NCI-H1092 treated with DMSO at 0.1 percent for 48 hours (cell line): ENCODE measurements at places on chromosomes 4 and X.

- DNase-seq = no peak
Measured at GRCh38 chrX:82748906-82749505, 759.1 kb upstream of the POU3F4 start.

DNA sequence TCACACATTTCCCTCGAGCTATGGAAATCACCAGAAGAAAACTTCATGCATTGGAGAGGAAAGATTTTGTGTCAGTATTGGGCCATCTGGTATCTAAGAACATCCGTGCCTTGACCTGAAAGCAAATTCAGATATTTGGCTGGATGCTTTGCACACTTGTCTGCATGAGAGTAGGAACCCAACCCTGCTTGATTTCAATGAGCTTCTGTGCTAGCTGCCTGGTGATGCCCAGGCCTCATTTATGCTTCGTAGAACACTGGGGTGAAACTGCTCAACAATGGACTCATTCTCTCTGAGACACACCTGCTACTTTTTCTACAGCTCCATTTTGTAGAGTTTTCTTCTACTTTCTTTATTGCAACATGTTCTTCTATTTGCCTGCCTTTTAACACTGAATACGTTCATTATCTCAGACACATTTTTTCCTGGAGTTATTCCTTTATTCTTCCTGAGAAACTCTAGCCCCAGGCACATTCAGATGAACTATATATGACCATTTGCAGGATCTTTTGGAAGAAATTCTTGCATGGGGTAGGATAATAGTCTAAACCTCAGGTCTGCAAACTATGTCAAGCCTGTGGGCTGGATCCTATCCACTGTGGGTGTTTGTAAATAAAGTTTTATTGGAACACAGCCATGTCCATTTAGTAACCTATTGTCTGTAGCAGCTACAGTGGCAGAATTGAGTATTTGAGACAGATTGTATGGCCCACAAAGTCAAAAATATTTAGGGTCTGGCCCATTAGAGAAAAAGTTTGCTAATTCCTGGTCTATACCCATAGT is 83.8 kb upstream of the CLCN4 start:
- peak; percentile 11 for DNase-seq

DNA sequence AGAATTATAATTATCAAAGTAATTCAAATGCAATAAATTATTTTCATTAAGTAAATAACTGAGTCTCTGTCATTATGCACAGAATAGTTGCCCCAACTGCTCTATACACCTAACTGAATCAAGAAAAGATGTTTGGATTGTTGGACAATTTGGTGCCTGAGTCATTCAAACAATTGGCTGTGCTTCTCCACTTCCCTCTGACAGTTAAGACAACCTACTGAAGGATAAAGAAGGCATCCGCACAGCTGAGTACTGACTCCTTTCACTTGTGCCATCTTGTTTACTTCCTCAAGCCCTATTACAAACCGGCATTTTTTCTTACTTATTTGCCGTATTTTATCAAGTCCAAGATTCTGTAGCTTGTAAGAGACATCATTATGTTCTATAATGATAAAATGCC is 110.6 kb upstream of the C1QTNF7 start:
- DNase-seq = no peak

- no peak for DNase-seq
Measured at GRCh38 chr4:1081689-1082040, 31.7 kb downstream of the RNF212 start.

DNA sequence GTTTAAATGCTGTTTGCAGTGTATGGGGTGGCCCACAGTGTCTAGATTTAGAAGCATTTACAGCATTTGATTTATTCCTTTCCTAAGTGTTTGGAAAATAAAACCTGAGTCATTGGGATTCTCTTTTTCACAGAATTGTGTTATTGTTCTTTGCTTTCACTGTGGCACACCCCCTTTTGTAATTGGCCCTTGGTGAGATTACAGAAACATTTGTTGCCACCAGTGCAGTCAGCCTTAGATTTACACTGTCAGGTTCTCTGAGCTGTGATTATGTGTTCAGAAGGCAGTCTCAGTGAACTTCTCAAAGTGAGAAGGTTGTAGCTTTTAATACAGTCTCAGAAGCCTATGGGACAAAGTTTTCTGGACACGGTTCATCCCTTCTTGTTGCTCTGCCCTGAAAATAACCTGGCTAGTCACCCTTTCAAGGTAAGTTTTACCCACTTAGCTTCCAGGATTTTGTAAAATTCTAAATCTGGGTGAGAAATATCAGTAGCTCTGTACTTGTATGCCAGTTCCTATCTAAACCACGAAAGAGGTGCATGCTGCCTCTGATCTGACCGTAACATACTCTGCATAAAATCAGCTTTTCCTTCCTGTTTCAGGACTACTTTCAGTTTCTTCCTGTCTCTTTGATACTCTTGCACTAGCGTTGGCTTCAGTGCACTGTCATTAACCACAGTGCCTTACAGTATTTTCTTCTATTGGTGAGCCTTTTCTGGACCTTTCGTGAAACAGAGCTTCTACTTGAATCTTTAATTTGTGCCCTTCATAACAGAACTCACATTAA is 12.6 kb downstream of the RUFY3 start:
- DNase-seq = no peak

DNA sequence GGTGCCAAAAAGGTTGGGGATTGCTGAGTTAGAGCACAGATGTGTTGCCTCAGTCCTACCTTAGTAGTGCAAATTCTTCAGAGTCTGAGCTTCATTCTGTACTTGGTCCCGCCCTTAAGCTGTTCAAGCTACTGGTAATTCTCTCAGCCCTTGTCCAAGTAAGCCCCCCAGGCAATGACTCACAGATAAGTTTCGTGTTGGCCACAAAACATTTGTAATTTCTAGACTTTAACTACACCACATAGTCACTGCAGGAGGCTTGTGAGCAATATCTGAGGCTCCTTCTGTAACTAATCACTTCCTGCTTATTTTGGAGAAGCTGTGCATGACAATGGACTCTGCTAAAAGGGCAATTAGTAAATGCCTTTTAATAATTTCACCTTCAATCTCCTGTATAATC is 1420.5 kb downstream of the PCDH7 start:
- DNase-seq = no peak

DNA sequence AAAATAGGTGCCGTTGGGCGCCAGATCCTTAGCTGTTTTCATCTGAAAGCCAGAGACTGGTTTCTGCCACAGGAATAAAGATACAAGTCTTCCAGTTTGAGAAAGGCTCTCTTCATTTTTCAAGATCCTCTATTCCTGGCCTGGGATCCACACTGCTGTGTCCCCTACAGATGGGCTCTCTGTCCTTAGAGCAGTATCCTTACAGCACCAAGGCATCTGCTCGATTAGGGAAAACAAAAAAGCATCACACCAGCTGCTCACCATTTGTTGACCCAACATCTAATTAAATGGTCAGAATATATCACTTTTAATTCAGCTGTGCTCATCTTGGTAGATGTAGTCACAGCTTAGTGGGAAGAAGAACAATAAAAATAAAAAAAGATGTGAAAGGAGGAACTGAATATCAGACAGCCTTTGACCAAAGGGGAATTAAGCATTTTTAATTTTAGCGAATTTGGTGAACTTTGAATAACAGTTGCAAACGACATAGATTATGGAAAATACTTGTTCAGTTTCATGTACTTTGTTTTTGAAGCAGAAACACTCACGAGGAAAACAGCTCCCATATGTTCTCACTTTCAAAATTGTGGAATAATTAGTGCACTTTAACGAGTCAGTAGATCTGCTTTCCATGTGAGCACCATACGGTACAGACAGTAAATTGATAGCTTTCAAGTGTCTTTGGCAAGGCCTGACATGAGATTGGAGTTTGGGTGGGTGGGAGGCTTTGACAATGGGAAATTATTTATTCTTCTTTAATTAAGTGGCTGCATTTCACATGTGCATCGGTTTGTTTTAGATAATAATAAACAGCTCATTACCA is 148.4 kb upstream of the CLNK start:
- DNase-seq = peak; percentile 56

- peak; percentile 19 for DNase-seq
Measured at GRCh38 chrX:137366018-137366633, 199.8 kb upstream of the ZIC3 start.

DNA sequence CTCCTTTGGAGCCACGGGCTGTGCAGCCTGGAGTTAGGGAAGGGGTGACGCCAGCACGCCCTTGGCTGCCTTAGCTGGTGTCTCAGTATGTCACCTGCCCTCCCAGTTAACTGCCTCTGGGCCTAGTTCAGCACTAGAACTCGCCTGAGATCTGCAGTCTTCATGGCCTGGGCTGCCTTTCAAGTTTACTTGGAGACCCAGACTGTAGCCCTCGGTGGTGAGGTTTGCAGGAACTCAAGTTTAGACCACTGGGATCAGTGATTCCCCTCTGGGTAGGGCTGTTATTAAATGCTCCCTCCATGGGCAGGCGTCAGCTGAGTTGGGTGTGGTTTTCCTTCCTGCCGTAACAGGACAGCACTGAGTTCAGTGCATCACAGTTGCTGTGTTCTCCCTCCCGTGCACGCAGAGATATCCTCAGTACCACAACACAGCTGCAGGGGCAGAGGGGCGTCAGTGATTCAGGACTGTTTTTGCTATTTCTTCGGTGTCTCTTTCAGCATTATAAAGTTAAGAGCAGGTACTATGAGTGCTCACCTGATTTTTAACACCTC is 30.5 kb downstream of the PLAC8 start:
- DNase-seq = no peak

DNA sequence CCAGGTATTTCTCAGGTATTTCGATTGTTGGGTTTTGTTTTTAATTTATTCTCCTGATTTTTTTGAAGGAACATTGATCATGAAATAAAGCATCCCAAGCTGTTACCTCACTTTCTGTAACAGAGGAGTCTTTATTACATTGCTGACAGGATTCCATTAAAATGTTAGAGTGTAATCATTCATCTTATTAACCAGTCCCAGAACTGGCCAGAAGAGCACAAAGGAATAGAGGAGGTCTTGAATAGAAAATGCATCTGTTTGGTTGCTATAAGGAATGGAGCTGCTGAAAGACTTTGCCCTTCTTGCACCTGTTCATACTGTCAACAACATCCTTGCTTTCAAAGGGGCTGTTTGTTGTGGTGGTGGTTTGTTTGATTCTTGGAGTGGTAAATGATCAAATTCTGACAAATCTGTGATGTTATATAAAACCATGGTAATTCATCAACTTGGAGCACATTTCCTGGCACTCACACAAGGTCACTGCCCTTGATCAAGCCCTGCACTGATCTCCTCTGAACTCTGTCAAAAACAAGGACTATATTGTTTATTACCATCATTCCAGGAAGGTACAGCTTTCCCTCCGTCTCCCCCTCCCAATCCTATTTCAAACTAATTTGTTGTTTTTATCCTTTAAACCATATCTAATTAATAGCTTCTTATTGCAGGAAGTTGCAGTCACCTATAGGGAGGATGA is 215.8 kb downstream of the PCDH19 start:
- DNase-seq = no peak

DNA sequence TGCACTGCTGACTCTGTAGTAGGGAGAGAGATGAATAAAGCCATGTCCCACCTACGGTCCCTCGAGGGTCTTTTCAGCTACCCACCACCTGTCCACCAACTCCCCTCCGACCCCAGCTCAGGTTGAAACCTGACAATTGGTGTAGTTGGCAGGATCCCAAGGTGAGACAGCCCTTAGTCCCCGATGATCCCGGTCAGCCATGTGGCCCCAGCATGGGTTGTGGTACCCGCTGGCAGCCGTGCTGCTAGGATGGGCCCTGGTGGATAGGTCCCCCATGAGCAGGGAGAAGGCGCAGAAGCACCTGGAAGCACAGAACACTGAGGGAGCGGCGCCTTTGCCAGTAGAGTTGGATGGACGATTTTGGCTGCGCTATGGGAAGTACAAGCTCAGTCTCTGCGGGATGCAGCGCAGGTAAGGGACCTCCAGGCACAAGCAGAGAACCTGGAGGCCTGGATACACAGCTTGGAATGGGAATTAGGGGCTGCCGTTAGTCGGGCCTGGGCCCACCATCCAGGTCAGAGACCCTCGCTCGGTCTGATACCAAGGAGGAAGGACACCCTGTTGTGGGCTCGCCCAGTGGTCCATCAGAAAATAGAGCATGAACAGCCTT is 694.6 kb upstream of the AGA start:
- no peak for DNase-seq

GRCh38 chrX:48514868-48515460 is 6.2 kb downstream of the PORCN start:
- DNase-seq = no peak

GRCh38 chrX:106397788-106398538 is 213.8 kb upstream of the RADX start:
- no peak for DNase-seq

- DNase-seq = no peak
Measured at GRCh38 chr4:23737571-23737970, 152.3 kb downstream of the PPARGC1A start.

DNA sequence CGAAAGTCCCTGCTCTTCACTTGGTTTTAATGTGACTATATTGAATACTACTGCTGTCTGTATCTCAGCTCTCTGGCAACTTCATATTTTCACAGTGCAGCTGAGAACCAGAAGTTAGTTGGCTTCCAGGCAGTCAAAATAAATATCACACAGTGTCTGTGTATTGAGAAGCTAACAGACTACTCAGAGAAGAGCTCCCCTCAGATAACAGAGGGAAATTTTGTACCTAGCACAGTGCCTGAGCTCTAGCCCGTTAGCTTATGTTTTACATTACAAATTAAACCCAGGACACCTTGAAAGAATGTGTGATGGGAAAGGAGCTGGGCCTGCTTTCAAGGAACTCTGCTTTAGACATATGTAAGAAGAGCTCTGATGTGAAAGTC is 22.7 kb downstream of the JADE1 start:
- DNase-seq = no peak

GRCh38 chr4:2742823-2743517 is 13.2 kb downstream of the TNIP2 start:
- DNase-seq = no peak

GRCh38 chr4:139207873-139208403 is 30.9 kb upstream of the ELF2 start:
- no peak for DNase-seq

- no peak for DNase-seq
Measured at GRCh38 chr4:53037892-53038291, 175.8 kb downstream of the RASL11B start.

GRCh38 chr4:99811850-99812249 is 4.8 kb upstream of the DAPP1 start:
- DNase-seq = no peak

DNA sequence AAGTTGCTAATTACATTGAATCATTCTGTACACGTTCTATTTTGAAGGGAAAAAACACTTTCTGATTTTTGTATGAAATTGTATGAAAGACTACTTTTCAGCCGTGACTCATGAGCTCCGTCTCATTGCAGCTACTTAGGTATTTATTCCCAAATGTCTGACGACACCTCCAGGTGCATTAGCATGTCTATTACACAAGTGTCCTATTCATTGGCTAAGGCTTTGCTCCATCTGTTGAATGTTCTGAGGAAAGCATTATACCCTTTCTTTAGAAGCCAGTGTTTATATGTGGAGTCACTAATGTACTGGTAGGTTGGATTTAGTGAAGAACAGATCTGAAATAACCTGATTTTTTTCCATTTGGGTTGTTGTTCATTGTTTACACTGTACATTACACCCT is 51.8 kb downstream of the MAP7D3 start:
- no peak for DNase-seq
